Fibroblast of mammary gland (primary cell): ENCODE measurements at places on chromosomes 12 and 14.
A peak's percentile ranks its signal among the peaks of the same experiment; 100 is the strongest.

- no peak for DNase-seq
Measured at GRCh38 chr12:27355979-27356378, 23.3 kb downstream of the BMAL2 start.

GRCh38 chr12:110249105-110249504 is 31.9 kb upstream of the ATP2A2 start:
- no peak for DNase-seq

GRCh38 chr14:71328183-71328582 is 420.9 kb downstream of the PCNX1 start:
- no peak for DNase-seq

DNA sequence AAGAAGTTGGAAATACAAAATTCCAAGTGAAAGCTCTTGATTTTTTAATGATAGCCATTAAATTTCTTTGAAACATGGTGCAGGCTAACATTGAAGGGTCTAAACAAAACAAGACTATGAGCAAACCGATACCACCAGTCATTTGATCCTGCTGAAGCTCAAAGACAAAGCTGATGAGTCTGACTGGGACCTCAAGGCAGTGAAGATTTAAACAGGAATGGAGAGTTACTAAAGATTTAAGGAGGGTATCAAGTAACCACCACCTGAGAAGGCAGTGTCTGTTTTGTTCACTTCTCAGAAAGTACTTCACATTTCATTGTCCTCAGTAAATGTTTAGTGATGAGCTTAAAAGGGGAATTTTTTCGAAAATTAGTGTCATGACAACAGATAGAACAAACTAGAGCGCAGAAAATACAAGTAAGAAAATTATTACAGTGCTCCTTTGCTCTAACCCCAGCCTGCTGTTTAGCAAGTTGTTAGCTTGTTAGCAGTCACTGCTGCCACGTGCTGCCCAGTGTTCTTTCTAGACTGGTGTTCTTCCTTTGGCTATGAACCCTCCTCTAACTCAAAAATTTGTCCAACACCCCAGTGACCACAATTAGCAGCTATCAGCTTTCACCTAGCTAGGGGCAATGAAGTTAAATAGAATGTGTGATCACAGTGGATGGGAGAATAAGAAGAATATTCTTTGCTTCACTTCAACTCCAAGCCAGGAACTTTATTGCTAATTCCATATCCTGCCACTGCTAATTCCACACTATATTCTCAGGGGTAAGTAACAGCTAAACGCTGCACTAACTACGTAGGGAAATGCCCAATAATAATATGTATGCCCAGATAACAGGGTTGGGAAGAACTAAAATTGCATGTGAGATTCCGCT is 41.1 kb downstream of the YAF2 start:
- DNase-seq = no peak

GRCh38 chr14:100651999-100652508 is 64.8 kb upstream of the BEGAIN start:
- DNase-seq = peak; percentile 44

DNA sequence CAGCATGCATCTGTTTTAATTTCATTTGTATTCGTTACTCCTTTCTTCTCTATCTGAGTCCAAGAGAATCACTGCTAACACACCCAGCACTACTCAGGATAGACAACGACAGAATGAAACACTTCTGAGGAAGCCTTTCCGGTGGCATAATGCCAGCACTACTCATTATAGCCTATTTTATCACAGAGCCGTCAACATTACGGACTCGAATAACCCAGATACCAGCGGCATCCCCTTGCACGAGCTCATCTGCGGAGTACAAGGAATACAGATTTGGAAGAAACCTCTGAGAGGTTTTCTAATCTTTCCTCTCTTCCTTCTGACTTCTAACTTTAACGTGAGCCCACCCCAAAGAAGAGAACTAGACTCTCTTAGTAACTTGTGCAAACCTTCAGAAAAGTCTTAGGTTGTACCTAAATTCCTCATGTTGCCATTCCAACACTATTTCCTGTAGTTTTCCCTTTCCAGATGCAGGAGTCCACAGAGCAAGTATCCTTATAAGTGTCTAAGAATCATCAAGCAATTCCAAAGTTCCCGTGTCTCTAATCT is 248.1 kb downstream of the APAF1 start:
- no peak for DNase-seq

DNA sequence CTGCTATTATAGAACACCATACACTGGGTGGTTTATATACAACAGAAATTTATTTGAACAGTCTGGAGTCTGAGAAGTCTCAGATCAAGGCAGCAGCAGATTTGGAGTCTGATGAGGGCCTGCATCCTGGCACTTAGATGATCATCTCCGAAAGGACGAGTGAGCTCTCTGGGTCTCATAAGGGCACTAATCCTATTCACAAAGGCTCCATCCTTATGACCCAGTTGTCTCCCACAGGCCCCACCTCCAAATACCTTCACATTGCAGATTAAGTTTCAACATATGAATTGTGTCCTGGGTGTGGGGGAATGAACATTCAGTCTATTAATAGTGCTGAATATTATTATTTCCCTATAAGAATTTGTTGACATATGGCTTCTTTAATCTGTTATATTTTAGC is 53.6 kb downstream of the FBXO34 start:
- DNase-seq = no peak

DNA sequence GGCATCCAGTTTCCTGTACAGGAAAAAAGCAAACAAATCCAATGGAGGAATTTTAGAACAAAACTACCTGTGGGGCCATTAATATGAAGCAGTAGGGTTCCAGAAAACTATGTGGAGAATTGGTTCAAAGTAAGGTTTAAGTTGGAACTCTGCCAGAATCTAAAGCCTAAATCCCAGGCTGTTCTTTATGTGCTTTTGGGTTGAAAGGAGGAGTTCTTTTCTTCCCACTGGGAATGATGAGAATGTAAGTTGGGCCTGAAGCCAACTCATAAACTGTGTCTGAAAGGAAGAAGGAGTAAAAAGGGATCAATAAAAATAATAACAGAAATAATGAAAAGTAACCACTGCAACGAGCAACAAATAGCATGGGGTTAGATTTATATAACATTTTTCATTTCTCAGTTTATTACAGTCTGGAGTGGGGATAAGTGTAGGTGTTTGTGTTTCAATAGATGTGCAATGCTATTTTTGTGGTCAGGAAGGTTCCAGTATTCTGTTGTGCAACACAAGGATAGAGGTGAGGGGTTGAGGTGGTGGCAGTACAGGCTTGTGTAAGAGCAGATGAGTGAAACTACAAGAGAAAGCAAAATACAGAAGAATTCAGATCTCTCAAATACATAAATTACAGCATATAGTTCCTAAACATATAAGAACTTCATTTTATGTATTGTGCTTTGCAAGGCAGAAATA is 373.6 kb downstream of the EMP1 start:
- DNase-seq = peak; percentile 65

DNA sequence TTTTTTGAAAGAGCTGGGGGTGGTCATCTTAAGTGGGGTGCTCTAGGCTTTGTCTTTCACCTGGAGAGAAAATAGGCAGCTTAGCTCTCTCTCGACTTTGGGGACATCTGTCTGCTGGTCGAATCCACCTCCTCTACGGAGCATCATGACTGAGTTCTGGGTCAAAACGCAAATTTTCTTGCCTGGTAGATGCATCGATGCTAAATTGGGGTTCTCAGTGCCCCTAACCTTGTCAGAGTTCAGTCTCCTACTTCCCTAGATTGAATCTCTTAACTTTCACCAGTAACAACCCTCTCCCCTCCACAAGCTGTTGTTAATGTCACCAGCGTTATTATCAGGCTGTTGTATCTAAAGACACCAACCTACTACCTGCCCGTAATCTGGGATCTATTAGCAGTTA is 682 bp downstream of the FLRT2 start:
- no peak for DNase-seq

DNA sequence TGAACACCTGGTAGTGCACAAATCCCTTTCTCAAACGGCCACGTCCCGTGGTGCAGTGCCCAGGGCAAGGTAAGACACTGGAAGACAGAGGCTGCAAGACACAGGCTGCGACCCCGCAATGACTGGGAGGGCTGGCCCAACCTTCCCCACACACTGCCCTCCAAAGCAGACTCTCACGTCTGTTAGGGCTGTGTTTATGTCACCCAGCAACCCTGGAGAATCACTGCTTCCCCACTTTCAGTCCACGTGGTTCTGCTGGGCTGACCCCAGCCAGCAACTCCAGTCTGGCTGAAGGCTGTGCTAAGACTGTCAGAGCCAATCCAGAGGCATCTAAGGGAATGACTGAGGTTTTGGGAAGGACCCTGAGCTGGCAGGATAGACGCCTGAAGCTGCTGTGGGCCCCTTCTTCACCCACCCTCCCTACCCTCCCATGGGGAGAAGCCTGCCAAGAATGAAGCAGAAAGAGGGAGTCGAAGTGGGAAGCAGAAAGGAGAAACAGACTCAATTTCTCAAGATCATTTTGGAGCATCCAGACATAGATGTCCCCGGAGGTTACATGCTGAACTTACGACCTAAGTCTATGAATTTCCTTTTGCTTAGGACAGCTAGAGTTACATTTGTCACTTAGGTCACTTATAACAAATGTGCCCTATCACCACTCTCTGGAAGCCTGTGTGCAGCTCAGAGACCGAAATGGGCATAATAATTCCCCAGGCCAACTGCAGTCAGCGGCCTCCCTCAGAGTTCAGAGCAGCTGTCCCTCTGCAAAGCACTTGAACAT is 11.7 kb downstream of the KDM2B start:
- peak; percentile 47 for DNase-seq

DNA sequence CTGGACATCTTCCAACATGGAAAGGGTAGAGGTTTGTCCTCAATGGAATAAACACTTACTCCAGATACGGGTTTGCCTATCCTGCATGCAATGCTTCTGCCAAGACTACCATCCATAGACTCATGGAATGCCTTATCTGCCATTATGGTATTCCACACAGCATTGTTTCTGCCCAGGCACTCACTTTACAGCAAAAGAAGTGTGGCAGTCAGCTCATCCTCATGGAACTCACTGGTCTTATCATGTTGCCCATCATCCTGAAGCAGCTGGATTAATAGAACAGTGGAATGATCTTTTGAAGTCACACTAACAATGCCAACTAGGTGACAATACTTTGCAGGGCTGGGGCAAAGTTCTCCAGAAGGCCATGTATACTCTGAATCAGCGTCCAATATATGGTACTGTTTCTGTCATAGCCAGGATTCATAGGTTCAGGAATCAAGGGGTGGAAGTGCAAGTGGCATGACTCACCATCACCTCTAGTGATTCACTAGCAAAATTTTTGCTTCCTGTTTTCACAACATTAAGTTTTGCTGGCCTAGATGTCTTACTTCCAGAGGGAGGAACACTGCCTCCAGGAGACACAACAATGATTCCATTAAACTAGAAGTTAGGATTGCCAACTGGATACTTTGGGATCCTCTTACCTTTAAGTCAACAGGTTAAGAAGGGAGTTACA is 140.4 kb downstream of the SLC35F4 start:
- peak; percentile 84 for DNase-seq

DNA sequence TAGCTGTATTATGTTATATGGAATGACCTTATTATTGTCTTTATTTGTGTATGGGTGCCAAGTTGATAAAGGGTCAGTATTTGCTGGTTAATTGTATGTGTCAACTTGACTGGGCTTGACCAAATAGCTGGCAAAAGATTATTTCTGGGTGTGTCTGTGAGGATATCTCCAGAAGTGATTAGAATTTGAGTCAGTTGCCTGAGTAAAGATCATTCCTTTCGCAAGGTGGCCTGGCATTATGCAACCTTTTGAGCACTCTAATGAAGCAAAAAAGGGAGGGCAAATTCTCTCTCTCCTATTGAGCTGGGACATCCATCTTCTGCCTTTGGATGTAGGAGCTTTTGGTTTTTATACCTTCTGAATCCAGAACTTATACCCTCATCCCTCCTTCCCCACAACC is 82.2 kb downstream of the ATXN7L3B start:
- DNase-seq = no peak

DNA sequence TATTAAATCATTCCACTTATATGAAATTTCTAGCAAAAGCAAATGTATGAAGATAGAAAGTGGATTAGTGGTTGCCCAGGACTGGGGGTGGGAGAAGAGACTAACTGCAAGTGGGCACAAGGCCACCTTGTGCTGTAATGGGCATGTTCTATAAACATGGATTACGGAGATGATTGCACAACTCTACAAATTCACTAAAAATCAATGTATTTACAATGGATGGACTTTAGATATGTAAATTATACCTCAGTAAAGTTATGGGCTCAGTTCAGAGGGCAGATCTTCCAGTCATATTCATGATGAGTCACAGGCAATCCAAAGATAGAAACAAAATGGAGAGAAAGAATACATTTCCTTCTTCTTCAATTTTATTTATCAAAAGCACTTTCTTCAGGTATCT is 173.9 kb downstream of the NDUFA12 start:
- DNase-seq = no peak

GRCh38 chr14:58599707-58600106 is 38.1 kb upstream of the DACT1 start:
- no peak for DNase-seq

- no peak for DNase-seq
Measured at GRCh38 chr14:64465191-64465822, at the start of gene AKAP5. AKAP5 (plus strand) TSS chr14:64465499; CDS start chr14:64468395, 2,896 bp downstream.

- peak; percentile 89 for DNase-seq
Measured at GRCh38 chr14:71206766-71207371, 299.6 kb downstream of the PCNX1 start.

GRCh38 chr14:56810836-56811592 is 735 bp upstream of the OTX2 start:
- no peak for DNase-seq

DNA sequence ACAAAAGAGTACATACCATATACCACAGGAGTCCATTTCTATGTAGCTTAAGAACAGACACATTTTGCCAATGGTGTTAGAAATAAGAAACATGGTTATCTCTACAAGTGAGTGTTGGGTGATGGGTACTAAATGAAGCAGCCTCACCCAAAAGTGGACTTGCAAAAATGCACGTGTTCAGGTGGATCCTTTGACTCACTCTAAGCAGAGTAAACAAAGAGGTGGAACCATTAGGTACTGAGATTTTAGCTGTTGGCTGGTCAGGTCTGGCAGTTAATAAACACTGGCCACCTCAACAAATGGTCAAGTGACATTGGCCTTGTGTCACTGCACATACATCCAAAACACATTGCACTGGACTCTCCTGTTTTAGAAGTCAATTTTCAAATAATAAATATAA is 27.6 kb downstream of the EVL start:
- DNase-seq = no peak

- no peak for DNase-seq
Measured at GRCh38 chr12:100329800-100330199, 27.1 kb upstream of the SLC17A8 start.

DNA sequence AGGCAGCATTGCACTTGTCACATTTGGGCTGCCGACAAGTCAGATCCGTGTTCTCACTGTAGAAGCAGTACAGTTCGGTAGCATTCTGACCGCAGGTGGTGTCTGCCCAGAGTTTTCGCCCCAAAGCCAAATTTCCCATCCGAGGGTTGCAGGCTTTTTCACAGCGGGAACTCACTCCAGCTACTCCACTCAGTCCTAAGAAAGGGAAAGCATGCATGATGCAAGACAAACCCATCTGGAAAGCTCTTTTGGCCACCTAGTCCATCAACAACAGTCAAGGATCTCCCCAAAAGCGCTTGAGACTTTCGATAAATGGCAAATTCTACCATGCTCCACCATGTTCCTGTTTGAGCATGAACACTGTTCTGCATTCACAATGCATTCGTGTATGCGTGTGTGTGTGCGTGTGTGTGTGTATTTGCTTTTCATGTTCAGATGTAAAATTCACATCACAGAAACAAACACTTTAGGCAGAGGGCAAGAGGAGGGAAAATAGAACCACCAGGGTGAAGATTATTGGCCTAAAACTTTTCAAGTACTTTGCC is 3.2 kb downstream of the NTN4 start:
- DNase-seq = no peak

GRCh38 chr12:25957793-25958427 is 572 bp upstream of the RASSF8 start:
- peak; percentile 93 for DNase-seq

GRCh38 chr14:71062581-71063303 is 155.5 kb downstream of the PCNX1 start:
- peak; percentile 37 for DNase-seq
